ENCODE measurements at places on chromosomes 12 and 14. TPM values are rescaled to one million over a fixed set of nuclear protein-coding genes. Genes with fewer than 3 reads are reported as not detected.

Gene TRIM9
- 1.8 TPM for total RNA-seq

Gene KCNA5
- not detected for total RNA-seq

Gene ADCY4
- total RNA-seq = 24.2 TPM

Gene RAB5B
- 92.8 TPM for total RNA-seq

Gene ACTN1
- 558 TPM for total RNA-seq

Gene OTOGL
- 0.36 TPM for total RNA-seq

Gene TAC3
- not detected for total RNA-seq

Gene SLC24A4
- total RNA-seq = not detected

Gene CLEC6A
- not detected for total RNA-seq

Gene LIMA1
- 369 TPM for total RNA-seq

Gene TMPRSS12
- not detected for total RNA-seq

Gene ABCC9
- total RNA-seq = 7.7 TPM

Gene PRB2
- not detected for total RNA-seq

Gene SERPINA4
- total RNA-seq = not detected

Gene APOLD1
- total RNA-seq = 5.1 TPM

Gene PLA2G1B
- total RNA-seq = not detected
